ENCODE measurements at places on chromosomes 3 and 15.

DNA sequence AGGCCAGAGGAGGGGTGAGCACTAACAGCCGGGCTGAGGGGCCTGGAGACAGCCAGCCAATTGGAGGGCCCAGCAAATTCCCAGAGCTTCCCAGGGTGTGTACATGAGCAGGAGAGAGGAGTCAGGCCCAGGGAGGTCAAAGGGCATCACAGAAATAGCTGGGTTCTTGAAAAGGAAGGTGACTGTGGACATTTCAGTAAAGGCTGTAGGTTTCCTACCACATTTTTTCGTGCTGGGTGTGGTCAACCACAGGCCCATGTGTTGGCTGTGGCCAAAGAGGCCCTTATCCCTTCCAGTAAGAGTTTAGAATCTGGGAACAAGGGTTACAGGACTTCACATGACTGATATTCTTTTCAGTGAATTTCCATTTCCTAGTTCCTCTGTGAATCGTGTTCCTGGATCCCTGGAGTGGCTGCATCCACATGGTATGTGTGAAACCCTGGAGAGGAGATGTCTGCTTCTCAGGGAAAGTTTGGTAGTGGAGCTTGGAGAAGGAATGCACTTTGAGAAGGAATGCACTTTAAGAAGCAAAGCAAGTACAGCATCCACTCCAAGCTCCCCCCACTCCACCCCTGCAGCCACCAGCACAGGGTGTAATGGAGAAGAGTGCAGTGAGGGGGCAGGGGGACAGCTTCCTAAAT is 73.2 kb upstream of the HEG1 start:
- DNase-seq: no peak

DNA sequence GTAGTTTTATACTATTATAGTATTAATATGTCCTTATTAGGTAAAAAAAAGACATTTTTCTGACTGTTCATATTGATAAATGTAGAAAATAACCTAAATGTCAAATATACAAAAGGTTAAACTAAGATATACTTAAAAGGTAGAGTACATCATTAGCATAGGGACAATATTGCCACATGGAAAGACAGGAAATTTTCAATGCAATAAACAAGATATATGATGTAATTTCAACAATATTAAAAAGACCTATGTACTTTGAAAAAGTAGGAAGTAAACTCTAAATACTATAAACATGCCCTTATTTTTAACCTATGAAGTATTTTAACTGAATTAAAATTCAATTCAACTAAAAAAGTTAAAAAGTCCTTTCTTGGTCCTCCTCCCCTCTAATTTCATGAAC is 1.9 kb downstream of the SPG11 start:
- no peak for DNase-seq

DNA sequence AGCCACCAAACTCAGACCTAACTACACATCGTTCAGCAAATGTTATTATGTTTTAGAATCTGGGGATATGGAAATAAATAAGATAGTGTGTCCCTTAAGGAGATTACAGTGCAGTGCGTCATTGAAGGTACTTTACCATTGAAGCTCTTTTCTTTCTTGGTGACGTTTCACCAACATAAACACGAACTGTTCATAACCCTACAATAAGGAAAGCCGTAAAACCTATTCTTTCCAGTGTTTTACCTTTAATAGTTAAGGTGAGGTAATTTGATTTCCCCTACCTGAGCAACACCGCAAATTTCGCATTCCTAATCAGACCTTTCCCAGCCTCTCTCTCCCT is 826 bp downstream of the CCDC66 start:
- no peak for DNase-seq

GRCh38 chr15:73398861-73399260 is 30.1 kb upstream of the HCN4 start:
- DNase-seq: no peak

GRCh38 chr3:49158103-49158709 is 7.9 kb downstream of the CCDC71 start:
- DNase-seq: peak; percentile 27

DNA sequence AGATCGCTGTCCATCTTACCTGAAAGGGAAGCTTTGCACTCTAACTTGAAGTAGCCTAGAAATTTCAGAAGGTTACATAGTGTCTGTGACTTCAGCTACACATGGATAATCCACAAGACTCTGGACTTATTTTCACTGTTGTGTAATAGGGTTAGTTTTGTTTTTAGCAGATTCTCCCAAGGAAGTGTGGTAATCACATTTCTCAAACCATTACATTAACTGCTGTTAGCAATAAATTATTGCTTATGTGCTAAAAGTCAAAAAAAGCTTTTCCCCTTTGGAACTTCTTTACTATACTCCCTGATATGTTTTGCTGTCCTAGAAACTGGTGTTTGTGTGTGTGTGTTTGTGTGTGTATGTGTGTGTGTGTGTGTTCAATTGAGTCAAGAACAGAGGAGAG is 351.8 kb upstream of the TPRG1 start:
- no peak for DNase-seq

DNA sequence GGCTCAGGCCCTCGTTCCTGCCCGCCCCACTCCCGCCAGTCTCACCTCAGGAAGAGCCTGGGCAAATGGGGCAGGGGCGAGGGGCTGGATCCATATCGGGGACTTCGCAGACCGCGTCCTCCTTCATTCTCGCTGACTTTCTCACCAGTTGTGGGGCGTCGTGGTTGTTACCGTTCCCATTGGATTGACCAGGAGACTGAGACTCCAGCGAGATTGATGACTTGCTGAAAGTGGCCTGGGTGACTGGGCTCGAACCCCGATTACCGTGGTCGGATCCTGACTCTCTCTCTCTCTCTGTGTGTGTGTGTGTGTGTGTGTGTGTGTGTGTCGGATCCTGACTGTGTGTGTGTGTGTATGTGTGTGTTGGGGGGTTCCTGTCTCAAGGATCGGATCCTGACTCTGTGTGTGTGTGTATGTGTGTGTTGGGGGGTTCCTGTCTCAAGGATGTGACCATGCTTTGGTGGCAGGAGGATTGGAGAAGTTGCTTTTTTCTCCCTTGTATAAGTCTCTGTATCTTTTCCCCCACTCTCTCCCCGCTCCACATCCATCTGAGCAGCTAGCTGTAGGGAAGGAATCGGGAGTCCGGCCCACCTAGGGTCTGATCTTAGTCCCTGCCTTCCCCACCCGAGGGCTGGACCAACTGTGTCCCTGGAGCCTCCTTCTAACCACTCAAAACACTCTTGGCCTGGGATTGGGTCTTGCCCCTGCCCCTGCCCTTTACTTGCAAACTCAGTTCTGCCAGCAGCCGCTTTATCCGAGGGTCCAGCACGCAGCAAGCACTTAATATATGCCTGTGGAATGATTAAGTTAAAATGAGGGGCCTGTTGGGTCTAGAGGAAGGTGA is 603 bp downstream of the PLEKHO2 start:
- DNase-seq: peak; percentile 44

GRCh38 chr3:160184655-160185054 is 40.6 kb upstream of the C3orf80 start:
- DNase-seq: no peak

DNA sequence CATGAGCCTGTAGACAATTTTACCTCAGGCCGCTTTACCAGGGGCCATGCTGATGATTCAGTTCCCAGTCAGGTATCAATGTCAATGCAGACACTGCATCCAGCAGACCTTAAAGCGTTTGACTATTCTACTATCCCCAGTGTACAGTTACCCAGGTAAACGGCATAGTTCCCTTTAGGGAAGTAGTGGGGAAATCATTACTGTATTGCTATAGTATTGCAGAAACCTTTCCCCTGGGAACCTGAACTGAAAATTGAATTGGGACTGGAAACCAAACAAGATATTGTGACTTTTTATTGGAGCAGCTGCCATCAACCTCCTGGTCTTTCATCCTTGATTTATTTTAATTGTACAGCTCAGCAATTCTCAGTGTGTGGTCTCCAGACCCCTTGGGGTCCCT is 6.6 kb upstream of the INAFM2 start:
- DNase-seq: no peak

- DNase-seq: no peak
Observed at GRCh38 chr3:128559486-128560225, 66.7 kb upstream of the GATA2 start.

DNA sequence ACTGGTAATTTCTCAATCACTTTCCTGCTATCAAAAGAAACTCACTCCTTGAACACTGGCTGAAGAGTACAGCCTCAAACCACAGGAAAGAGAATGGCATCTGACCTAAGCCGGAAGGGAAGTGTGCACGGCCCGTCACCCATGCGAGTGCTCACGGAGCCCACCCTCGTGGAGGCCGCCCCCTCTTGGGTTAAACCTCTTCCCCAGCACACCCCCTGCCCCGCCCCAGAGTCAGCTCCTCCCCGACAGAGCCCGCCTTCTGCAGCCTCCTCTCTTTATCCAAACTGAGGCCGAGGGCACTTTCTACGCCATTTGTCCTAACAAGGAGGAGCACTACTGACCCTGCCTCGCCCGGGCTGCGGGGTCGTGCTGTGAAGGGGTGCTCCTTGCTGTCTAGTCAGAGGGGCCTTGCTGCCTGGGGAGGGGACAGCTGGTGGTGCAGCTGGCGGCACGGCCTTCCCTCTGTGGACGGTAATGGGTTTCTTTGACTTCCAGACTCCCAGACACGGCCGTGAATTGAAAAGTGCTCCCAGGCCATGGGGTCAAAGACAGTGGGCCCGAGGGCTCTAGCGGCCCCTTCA is 137.7 kb downstream of the NSMCE3 start:
- no peak for DNase-seq

GRCh38 chr3:195139091-195139875 is 131.7 kb downstream of the XXYLT1 start:
- DNase-seq: no peak

DNA sequence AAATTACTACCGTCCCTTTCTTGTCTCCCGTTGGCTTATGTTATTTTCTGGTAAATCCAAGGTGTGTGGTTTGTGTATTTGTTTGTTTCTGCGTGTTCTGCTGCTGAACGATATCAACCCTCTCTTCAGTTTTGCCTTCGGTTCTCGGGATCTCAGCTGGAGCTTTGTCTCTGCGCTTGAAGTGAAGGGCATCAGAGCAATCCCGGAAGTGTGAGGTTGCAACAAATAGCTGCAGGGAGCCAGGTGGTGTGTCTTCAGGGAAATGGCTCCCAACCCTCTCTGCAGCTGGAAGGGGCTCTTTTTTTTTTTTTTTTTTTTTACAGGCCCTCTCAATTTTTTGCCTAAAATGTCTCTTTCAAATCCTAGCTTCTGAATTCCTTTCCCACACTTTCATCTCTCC is 116.4 kb upstream of the RGMA start:
- DNase-seq: no peak

DNA sequence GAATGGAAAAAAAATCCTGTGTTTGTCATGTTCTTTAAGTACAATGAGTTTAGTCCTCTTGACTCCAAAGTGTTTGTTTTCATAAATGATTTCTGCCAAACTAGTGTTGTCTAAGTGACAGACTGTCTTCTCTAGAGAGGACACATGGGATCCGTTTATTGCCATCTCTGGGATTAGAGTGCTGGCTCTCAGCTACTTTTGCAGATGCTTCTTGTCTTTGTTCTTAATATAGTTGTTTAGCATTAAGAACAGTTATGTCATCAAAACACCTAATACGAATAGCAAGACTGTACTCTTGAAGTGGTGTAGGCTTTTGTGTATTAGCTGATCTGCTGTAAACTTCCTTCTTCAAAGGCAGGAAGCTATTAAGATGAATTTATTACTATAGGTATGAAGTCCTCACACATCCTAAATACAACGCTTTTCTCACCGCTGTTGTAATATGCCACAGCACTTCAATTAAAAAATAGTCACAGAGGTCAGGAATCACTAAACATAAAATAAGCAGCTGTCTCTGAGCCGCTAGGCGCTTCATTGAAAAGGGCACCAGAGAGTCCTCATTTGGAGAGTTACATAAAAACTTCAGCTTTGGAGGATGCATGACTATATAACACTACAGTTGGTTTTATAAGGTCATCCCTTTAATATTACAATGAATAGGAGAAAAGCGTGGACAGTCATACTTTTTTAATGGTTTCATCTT is 128.3 kb upstream of the ZNF385D start:
- DNase-seq: no peak

- DNase-seq: peak; percentile 26
Observed at GRCh38 chr3:125019271-125019670, 36.5 kb downstream of the HEG1 start.

GRCh38 chr3:72520690-72521308 is 327.4 kb downstream of the SHQ1 start:
- no peak for DNase-seq

- DNase-seq: no peak
Observed at GRCh38 chr3:177563243-177563780, 366.0 kb upstream of the TBL1XR1 start.

DNA sequence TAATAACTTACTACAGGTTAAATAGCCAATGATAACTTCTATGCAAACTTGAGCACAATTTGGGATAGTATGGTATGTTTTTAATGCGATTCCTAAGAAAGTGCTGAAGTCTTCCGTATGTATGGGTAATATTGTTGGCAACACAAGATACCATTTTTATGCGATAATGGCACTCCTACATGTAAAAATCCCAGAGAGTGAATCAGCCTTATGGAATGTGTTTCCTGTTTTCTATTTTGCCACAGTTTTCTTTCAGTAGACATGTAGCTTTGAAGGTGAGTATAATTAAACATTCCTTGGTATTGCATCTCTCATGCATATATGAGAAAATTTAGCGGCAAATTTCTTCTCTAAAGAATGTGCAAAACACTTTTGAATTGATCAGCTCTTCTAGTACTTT is 396.8 kb upstream of the AZI2 start:
- no peak for DNase-seq

- peak; percentile 65 for DNase-seq
Observed at GRCh38 chr3:111571907-111572460, 23.2 kb downstream of the ZBED2 start.

GRCh38 chr15:59017449-59017848 is 30.0 kb downstream of the RNF111 start:
- no peak for DNase-seq

GRCh38 chr3:188360364-188360881 is 206.5 kb downstream of the LPP start:
- no peak for DNase-seq

DNA sequence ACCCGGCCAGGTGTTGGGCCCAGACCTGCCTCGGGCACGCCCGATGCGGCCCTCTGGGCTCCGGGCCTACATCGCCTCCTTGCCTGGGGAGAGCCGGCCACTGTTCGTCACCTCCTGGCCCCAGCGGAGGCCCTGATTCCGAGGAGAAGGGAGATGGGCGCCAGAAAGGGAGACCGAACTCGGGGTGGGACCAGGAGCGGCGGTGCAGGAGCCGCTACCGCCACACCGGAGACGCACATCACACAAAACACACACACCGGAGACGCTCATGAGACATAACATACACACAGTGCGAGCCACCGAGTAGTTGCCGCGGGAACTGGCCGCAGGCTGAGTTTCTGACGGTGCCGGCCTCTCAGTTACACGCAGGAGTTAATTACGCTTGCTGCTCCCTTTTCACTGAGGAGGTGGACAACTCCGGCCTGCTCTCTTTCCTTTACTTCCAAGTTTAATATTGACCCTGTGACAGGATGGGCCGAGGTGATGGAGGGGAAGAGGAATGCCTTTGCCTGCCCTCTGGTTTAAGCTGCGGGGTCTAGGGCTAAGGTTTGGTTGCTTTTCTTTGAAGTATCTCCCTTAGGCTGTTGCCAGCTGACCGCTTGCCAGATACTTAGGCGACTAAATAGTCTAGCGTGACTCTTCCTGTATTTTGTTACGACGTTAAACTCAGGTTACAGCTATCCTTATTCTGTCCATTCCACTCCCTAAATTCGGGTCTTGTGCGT is 570 bp downstream of the PCNP start:
- DNase-seq: peak; percentile 72
